H9 (cell line): ENCODE measurements at places on chromosomes 2 and 18. TPM values are rescaled to one million over a fixed set of nuclear protein-coding genes. Genes with fewer than 3 reads are reported as not detected.

DNA sequence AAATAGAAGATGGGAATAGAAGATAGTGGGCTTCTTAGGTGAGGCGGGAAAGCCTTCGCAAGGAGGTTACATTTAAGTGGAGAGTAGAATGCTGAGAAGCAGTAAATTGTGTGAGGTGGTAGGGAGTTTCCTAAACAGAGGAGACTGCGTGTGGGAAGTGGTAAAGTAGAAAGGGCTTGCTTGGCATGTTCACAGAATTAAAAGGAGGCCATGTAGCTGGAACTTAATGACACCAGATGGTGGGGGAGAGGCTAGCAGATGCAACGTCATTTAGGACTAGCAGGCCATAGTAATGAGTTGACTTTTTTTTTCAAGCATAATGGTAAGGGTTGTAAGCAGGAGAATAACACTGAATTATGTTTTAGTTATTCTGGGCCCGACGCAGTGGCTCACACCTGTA lies 13.0 kb upstream of the RTN4 start:
- no peaks in the 10 kb centered on the region for H3K27me3 ChIP-seq
- H3K4me3 ChIP-seq = no peak overlapping the region
- no peak overlapping the region for H3K27ac ChIP-seq
- H3K36me3 ChIP-seq = no peaks in the 10 kb centered on the region
- H3K4me1 ChIP-seq = no peaks in the 10 kb centered on the region
- DNase-seq = no peak

The GREB1 gene
- total RNA-seq = 15.3 and 16.5 TPM in 2 replicates

The TMEM37 gene
- 4.2 and 4.8 TPM in 2 replicates for total RNA-seq

The ST6GAL2 gene
- 7.6 and 7.8 TPM in 2 replicates for total RNA-seq

The CDK5R2 gene
- 0.11 and 0.26 TPM in 2 replicates for total RNA-seq

The LINC00305 gene
- not detected in 2 replicates for total RNA-seq
